ENCODE measurements at places on chromosomes 1 and 21.

DNA sequence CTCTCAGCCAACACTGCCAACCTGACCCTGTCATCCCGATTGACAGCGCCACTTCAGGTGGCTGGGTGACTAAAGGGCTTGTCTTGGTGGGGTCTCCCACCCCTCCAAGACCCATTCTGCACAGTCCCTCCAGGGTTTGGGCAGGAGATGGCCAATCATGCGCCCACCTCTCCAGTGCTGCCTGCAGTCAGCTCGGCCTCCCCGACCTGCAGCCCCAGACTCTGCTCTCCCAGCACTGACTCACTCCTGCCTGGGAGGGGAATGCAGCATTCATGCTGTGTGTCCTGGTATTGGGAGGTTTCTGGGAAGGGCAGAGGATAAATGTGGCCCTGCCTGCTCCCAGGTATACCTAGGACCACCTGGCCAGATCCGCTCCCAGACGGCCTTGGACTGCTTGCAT is 9.7 kb downstream of the TMEM81 start:
- DNase-seq, result no peak

DNA sequence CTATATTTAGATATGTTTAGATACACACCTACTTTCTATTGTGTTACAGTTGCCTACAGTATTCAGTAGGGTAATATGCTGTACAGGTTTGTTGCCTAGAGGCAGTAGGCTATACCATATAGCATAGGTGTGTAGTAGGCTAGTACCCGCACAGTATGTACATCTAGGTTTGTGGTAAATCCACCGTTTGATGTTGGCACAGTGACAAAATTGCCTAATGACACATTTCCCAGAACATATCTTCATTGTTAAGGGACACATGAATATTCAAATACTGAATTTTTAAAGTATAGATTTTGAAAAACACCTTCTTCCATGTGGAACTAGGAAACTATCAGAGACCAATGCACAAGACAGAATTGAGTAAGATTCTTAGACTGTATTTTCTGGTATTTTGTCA is 22.6 kb upstream of the PDC start:
- no peak for DNase-seq

- peak; percentile 39 for DNase-seq
Measured at GRCh38 chr1:89610457-89611011, 22.4 kb upstream of the LRRC8C start.

DNA sequence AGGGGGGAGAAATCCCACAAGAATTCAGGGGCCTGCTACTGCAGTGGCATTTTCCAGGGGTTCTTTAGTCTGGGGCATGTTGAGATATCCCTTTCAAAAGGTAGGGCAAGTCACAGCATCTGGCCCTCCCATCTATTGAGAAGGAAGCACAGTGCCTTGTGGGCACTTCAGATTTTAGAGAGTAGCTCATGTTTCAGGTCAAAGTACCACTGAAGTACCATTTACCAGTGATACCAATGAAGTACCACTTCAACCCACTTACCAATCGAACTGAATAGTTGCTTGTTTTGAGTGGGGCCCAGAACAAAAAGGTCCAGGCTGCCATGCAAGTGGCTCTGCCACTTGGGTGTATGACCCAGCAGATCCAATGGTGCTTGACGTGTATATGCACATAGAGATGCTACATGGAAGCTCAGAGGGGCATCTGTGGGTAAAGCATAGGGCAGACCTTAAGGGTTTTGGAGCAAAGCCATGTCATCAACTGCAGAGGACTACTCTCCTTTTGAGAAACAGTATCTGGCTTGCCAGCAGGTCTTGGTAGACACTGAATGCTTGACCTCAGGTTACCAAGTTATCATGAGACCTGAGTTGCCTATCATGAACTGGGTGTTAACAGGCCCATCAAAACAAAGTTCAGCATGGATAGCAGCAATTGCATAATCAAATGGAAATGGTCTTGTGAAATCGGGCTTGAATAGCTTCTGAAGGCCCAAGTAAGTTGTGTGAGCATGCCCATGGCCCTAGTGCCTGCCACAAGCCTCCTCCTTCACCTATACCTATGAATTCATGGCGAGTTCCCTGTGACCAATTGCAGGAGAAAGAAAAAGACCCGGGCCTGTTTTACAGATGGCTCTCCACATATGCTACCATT is 23.5 kb downstream of the PLA2G2D start:
- DNase-seq, result no peak

- DNase-seq, result no peak
Measured at GRCh38 chr1:56073206-56073605, 506.2 kb downstream of the PLPP3 start.

- DNase-seq, result no peak
Measured at GRCh38 chr1:97877307-97877706, 43.5 kb downstream of the DPYD start.

GRCh38 chr1:240245629-240246020 is 153.9 kb downstream of the FMN2 start:
- no peak for DNase-seq

GRCh38 chr1:97632075-97632474 is 288.8 kb downstream of the DPYD start:
- DNase-seq, result peak; percentile 73

DNA sequence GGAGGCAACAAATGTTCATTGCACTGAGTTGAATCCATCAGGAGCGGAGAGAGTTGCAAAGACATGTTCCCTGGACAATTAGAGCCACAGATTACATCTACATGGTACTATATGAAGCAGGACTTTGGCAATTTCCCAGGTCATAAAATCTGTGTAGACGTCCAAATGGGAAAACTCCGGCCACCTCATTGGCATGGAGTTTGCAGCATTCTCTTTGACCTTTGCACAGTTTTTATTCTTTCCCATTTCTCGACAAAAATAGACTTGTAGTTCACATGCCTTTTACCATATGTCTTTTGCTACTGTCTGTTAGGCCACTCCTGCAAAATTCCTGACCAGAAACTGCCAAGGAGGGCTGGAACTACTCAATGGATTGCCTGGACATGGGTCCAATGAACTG is 48.2 kb downstream of the UBE2T start:
- no peak for DNase-seq
